ENCODE measurements at places on chromosomes 5 and 9.

GRCh38 chr5:167982-168660 is 23.2 kb upstream of the LRRC14B start:
- DNase-seq, result no peak

DNA sequence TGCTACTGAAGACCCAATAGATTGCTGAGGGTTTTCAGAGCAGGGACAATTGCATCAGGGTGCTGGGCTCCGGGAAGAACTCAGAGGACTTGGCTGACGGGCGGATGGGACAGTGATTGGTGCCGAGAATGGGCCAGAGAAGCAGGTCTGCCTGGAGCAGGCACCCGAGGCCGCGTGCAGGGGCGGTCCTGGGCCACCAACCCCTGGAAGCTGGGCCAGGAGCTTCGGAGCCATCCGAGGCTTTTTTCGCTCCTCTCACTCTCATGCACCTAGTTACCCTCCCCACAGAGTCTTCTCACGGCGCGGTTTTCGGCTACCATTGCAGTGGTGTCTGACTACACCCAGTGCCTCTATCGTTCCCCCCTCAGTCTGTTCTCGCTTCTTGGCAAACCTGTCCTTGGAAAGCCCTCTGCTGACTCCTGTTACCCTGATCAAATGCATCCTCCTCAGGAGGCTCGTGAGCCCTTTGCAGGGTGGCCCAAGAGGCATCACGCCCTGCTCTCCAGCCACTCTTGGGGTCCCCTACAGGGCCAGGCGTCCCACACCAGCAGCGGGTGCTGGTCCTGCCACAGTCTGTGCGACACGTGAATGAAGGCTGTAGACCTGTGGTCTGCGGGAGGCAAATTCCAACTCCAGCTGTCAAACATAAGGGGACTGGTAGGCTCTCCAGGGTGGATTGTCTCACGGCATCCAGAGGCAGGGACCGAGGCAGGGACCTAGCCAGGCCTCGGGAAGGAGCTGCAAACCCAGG is 1.2 kb upstream of the CLPTM1L start:
- no peak for DNase-seq

DNA sequence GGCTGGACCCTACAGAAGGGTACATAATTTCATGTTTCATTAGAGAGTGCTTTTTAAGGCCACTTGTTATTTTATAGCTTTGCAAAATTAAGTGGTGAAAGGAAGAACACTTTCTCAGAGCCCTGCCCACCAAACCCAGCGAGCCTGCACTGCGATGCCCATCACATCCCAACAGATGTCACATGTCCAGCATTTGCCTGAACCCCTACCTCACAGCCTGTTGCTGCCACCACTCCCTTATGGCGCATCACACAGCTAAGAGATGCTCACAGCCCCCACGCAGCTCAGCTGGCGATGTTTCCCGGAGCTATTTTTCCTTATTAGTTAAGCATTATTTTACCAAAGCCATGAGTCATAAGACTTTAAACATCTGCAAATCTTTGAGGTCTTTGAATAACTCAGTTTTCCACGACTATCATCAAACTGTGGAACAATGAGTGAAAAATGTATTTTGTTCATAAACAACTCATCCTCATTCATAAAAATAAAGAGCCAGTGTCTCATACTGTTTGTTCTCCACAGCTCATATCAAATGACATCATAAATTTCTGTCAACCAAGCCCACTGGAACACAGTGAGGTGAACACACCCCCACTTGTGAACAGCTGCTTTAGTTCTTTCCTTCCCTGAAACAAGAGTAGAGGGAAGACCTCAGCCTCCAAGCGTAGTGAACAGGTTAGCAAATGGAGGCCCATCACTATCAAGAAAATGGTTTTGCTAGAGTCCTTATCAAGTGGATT is 104.9 kb downstream of the SYK start:
- no peak for DNase-seq

DNA sequence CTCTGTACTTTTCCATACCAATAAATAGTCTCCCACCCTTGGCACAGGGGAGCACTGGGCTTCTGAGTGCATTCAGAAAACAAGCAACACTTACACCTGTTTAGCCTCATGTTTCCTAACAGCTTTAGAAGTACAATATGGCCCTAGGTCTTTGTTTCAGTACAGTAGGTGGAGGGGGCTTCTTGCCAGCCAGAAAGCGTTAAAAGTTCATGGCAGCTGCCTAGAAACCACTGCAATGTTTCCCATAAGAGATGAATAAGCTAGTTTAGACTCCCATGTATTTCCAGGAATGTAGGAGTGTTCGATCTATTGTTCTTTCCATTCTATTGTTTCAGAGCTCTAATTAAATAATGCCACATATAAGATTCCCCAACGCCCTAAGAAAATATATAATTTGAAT is 444.8 kb downstream of the ARHGEF28 start:
- DNase-seq, result no peak

DNA sequence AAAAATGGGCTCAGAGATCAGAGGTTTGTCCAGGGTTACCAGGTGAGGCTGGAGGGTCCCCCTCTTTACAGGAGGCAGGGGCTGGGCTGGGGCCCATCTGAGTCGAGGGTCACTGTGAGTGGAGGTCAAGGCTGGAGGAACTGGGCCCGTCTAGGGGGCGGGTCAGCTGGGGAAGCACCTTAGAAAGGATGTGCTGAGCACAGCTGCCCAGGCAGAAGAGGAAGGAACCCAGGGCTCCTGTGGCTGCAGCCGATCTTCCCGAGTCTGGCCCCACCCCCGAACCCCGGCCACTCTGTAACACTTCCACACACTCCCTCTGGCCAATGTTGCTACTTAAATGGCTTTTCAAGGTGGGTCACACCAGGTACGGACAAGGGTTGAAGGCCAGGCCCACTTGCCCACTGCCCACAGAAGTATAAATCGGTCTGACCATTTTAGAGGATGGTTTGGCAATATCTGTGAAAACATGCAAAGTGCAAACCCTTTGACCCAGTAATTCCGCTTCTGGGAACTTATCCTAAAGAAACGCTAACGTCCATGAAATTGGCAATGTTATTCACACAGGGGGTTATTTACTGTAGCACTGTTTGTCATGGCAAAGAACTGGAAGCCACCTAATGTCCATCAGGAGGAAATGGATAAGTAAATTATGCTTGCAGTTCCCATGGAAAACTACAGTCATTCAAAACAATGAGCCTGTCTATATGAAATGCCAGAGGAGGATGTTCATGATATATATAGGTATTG is 30.5 kb upstream of the EEIG1 start:
- DNase-seq, result no peak

DNA sequence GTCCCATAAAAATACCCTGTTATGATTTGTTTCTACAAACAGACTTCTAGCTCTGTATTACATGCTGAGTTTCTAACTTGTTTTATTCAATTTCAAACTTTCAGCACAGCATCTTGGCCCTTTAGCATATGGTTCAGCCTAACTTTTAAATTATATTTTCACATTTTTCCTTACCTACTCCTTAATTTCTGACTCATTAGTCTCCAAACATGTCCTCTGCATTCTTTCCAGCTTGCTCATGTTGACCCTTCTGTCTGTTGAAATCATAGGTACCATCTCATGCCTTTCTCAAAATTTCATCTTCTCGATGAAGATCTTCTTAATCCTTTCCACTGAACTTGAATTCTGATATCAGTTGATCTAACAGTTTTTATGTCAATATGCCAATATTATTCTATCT is 200.9 kb upstream of the RIOK2 start:
- no peak for DNase-seq

- no peak for DNase-seq
Measured at GRCh38 chr5:179167871-179168451, 107.8 kb downstream of the ZNF354C start.

- no peak for DNase-seq
Measured at GRCh38 chr9:28922891-28923290, 1349.6 kb upstream of the C9orf72 start.

- no peak for DNase-seq
Measured at GRCh38 chr9:110710420-110710819, 41.8 kb downstream of the MUSK start.

GRCh38 chr5:176790941-176791340 is 19.4 kb upstream of the UNC5A start:
- no peak for DNase-seq

GRCh38 chr9:110926828-110927487 is 111.3 kb downstream of the LPAR1 start:
- DNase-seq, result no peak

DNA sequence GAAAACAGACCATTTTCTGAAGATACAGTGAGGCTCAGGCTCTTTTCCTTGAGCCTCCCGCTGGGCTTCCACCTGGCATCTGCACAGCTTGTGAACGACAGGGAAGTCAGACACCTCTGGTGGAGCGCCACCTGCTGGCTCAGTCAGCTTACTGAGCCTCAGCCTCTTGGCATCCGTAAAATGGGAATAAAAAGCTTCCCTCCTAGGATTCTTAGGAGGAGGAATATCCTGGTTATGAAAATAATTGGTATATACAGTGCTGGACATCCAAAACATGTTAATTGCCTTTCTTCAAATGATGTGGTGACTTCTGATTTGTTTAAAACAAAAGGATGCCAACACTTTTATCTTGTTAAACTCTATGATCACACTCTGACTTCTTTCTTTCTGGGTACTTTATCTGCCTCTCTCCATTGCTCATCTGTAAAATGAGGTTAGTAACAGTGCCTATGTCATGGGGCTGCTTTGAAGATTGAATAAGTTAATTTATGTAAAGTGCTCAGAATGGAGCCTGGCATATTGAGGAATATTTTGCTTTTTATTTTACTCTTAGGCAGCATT is 67.5 kb downstream of the MAMDC2 start:
- DNase-seq, result peak; percentile 40

DNA sequence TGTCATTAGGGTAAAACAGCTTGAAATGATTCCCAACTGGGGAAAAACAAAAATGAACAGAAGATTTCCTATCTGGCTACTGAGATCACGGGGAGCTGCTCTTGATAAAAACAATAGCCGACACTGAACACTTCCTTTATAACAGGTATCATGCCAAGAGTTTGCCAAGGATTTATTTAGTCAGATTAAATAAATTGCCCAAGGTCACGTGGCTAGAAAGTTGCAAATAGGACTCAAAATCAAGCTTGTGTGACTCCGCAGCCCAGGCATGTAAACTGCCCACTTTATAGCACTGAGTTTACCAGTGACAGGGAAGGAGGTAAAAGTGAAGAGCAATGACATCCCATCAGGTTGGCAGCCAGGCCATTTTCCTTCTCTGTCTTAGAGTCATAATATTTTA is 120.7 kb upstream of the ZNF618 start:
- no peak for DNase-seq

DNA sequence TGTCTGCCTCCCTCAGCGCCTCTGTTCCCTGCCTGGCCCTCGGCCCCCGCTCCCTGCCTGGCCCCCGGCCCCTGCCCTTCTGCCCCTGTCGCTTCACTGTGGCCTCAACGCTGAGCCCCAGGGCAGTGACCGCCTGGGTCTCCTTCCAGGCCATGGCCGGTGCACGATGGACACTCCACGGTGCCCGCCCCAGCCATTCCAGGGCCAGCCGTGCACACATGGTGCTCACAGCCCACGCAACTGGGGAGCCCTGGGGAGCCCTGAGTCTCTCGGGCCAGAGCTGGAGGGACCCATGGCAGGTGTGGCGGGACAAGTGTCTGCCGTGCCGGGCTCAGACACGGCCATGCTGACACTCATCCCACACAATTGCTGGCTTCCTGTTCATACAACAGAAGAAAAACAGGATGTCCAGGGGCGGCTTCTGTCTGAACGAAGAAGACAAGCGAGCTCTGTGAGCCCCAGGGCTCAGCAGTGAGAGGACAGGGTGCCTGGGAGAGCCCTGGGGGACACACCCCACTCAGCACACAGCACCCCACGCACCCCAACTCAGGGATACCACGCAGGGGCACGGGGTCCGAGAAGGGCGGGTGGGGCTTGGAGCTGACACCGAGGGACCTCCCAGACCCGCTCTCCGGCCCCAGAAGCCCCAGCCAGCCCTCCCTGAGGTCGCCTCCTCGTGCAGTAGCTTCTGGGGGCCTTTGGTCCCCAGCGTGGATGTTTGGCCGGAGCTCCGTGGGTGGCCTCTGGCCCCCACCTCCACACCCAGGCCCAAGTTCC is 35.7 kb downstream of the EXD3 start:
- no peak for DNase-seq

DNA sequence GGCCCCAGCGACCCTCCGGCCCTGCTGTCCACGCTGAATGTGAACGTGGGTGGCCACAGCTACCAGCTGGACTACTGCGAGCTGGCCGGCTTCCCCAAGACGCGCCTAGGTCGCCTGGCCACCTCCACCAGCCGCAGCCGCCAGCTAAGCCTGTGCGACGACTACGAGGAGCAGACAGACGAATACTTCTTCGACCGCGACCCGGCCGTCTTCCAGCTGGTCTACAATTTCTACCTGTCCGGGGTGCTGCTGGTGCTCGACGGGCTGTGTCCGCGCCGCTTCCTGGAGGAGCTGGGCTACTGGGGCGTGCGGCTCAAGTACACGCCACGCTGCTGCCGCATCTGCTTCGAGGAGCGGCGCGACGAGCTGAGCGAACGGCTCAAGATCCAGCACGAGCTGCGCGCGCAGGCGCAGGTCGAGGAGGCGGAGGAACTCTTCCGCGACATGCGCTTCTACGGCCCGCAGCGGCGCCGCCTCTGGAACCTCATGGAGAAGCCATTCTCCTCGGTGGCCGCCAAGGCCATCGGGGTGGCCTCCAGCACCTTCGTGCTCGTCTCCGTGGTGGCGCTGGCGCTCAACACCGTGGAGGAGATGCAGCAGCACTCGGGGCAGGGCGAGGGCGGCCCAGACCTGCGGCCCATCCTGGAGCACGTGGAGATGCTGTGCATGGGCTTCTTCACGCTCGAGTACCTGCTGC is 839 bp downstream of the KCNV2 start:
- no peak for DNase-seq

DNA sequence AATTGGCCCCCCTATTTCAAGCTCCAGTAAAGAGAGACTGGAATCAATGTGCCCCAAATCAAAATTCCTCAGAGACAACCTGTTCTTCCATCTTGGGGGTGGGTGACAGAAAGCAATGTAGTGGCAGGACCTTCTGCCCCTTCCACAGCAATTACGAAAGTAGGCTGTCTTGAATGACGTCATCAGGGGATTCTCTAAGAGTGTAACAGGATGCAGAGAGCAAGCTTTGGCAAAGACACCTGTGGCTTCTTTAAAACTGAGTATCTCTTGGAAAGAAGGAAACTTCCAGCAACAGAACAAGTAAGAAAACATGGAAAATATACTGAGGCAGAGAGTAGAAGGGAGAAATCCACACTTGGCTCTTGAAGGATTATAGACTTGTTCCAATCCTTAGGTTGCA is 247.6 kb upstream of the PDE4D start:
- DNase-seq, result no peak

DNA sequence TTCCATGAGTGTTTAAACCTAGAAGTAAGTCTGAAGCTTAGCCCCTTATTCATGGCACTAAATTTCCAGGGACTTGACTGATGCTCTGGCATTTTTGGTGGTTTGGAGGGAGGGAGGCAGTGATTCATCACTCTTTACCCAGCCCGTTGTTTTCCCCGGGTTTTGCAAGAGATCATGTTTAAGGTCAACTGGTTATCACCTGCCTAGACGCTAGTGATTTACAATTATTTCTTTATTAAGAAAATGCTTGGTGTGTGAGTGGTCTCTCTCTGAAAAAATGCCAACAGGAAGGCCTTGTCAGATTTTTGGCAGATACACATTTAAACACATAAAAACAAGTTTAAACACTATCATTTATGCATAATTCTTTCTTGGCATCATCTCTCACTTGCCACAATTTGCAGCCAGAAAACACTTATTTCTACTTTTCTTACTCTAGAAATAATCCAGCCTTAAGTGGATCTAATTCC is 737.9 kb upstream of the ZNF608 start:
- DNase-seq, result no peak

Data from GM19239 (cell line).